C1 segment of cervical spinal cord (tissue), 14 donors: ENCODE measurements at places on chromosomes 3 and 15.

GRCh38 chr3:153443961-153444360, 281.9 kb downstream of the RAP2B start:
- no peak for DNase-seq

DNA sequence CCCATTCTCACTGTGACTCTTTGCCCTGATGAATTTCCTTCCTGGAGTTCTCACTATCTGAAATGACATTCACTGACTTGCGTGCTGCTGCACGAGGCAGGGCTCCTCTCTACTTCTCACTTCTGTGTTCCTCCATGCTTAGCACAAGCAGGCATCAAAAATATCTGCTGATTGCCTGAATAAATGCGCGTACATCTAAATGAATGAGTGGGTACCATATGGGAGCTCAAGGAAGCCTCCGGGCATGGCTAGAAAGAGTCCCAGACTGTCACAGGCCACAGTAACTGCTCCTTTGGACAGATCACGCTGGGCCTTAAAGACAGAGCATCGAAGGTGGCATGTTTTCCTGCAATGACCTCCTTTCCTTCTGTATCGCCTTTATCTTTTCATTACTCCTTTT, 31.6 kb downstream of the HCN4 start:
- DNase-seq, result no peak

GRCh38 chr15:45126535-45127158, 3.0 kb downstream of the DUOXA1 start:
- no peak for DNase-seq

GRCh38 chr15:101801048-101801447, 2.3 kb upstream of the OR4F6 start:
- DNase-seq, result no peak

DNA sequence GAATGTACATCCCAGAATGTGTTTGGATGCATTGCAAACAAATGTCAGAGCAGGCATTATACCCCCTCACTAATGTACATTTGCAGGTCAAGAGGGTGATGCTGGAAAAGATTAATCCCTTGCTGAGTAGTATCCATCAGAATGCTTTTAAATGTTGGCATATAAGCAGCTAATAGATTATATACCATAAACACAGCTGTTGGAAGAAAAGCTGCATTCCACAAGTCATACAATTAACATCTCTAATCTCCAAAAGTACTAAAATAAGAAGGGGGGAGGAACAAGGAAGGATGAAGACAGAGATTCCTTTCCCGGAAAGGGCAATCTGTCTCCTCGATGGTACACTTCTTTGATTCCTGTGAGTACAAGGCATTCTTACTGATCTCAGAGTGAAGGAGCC, 445.7 kb upstream of the CDIN1 start:
- no peak for DNase-seq

GRCh38 chr3:111735912-111736311, 123.2 kb upstream of the PHLDB2 start:
- no peak for DNase-seq

DNA sequence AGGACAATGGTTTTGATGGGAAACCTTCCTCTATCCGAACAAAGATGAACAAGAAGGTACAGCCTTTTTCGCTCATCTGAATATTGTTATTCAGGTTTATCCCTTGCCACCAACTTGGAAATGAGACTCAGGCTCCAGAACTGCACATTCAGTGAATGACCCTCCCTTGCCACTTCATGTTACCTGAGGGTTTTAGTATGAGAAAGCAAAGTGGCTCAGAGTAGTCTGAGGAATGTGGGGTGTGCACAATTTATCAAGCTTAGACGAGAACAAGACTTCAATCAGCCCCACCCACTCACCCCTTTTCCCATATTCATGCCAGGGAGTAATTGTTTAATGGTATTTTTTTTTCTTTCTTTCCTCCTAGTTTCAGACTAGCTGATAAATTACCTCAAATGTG, 265.3 kb upstream of the POU1F1 start:
- DNase-seq, result no peak

GRCh38 chr3:12287727-12288181, 1.1 kb upstream of the PPARG start:
- no peak for DNase-seq

DNA sequence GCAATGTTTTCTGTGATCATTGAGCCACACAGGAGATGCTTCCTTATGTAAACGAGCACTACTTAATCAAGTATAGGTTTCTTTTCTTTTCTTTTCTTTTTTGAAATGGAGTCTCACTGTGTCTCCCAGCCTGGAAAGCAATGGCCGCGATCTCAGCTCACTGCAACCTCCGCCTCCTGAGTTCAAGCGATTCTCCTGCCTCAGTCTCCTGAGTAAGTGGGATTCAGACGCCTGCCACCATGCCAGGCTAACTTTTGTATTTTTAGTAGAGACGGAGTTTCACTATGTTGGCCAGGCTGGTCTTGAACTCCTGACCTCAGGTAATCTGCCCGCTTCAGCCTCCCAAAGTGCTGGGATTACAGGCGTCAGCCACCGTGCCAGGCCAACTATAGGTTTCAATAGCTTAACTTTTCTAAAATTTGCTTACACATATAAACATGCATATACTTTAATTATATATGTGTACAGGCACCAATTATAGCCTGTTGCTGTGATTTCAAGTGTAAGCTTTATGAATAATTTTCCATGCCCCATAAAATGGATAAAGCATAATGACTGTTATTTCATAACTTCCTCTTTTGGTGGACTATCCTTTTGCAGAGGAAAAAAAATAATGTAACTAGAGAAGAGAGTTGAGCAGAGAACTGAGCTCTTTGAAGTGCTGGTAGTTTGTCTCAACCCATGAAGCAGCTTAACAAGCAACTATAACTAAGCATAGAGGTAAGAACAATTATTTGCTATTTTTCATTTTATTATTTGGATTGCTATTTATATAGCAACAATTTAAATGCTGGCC, 24.8 kb upstream of the MBNL1 start:
- no peak for DNase-seq

DNA sequence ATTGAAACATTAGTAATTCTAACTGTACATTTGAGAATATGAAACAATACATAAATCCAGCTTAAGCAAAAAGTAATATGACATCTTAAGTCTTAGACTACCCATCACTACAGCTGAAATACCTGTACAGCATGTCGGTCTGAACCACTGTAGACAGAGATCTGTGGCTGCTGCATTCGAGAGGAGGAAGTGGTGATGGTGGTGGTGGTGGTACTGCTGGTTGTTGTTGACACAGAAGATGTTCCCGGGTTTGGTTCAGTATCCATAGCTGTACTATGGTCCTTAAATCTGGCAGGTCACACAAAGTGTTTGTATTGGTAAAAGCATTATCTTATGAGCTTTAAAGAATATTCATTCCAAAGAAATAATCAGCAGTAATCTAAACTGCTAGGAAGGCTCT, 2.9 kb downstream of the PHC3 start:
- DNase-seq, result no peak

DNA sequence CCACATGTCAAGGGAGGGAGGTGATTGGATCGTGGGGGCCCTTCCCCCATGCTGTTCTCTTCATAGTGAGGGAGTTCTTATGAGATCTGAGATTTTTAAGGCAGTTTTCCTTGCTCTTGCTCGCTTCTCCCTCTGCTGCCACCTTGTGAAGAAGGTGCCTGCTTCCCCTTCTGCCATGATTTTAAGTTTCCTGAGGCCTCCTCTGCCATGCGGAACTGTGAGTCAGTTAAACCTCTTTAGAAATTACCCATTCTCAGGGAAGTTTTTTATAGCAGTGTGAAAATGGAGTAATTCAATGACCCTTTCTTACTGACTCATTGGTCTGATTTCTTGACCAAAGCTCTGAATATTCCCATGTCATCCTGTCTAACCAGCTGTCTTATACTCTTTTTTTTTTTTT, 484.4 kb upstream of the TPRG1 start:
- no peak for DNase-seq

- DNase-seq, result no peak
These were observed 106.3 kb upstream of the ABHD17C start for GRCh38 chr15:80588801-80589200.

GRCh38 chr3:174268586-174268985, 590.5 kb upstream of the NAALADL2 start:
- no peak for DNase-seq

GRCh38 chr3:154398084-154398967, 31.7 kb downstream of the GPR149 start:
- no peak for DNase-seq

DNA sequence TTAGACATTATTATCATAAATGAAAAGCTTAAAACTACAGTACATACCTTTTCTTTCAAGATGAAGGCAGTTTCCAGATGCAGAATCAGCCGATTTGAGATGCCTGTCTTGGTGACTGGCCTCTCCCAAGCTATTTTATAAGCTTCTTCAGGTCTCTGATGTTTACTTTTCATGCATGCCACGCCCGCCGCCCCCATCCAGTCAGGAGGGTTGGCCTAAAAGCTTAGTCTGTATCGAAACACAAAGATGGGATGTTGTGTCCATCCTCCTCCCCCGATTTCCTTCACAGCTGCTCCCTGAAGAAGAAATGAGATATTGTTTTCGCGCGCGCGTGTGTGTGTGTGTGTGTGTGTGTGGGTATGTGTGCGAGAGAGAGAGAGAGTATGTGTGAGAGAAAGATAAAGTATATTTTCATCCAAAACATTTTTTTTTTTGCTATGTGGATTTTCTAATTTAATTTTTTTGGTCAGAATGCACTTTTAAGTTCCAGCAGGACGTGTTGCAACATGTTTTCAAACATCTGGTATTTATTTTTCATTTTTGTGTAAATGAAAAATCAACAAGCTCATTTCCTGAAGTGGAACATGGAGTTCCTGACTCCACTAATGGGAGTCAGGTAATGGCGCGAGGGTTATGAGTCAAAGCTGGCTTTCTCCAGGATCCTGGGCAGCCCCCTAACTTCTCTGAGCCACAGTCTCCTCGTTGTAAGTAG, at the start of gene APOD:
APOD (minus strand) TSS at position 110 of the 712 bp plus-strand sequence. CDS start 4,479 bp downstream, outside the sequence.
- DNase-seq, result peak; percentile 68

- DNase-seq, result no peak
These were observed 154.3 kb downstream of the ITPR1 start for GRCh38 chr3:4647411-4647810.

DNA sequence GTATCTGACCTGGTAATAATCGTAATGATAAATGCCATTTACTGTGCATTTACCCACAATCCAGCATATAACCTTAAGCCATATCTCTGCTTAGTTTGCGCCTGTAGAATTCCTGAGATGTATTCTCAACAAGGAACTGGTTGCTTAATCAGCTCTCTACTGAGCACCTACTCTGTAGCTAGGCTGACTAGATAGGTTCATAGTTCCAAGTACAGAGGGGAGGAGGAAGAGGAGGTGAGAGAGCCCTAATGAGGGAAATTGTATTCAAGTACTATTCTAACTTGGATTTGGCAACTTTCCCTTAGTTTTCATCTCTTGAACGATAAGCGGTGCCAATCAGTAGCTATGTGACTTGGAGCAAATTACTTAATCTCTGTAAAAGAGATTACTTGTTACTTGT, 5.6 kb upstream of the AKAP13 start:
- DNase-seq, result no peak

GRCh38 chr15:38904298-38904697, 339.7 kb upstream of the RASGRP1 start:
- no peak for DNase-seq

- DNase-seq, result no peak
These were observed 435.4 kb upstream of the ATP11B start for GRCh38 chr3:182357928-182358327.

GRCh38 chr3:52636673-52637072, 49.0 kb downstream of the PBRM1 start:
- no peak for DNase-seq

- DNase-seq, result no peak
These were observed 63.0 kb downstream of the ADAMTS17 start for GRCh38 chr15:100278596-100279380.

DNA sequence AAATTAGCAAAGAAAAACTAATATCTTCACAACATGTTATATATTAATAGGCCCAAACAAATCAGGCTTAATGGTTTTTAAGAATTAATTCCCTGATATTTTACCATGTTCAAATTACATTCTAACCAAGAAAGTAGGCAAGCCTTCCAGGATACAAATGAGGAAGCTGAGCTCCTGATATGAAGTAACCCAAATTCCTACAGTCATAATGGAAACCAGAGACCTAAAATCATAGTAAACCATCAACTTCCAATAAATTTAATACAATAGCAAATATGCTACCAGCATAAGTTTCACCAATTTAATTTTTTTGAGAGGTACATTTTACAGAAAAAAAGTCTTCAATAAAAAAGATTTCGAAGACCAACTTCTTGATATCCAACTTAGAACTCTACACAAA, 3.8 kb downstream of the DCBLD2 start:
- DNase-seq, result no peak
